ENCODE measurements at places on chromosomes 6 and 20. TPM values are rescaled to one million over a fixed set of nuclear protein-coding genes. Genes with fewer than 3 reads are reported as not detected.
A peak's percentile ranks its signal among the peaks of the same experiment; 100 is the strongest.

The PPP1R11 gene
- 46.3 TPM for total RNA-seq

The MYH7B gene
- not detected for total RNA-seq

DNA sequence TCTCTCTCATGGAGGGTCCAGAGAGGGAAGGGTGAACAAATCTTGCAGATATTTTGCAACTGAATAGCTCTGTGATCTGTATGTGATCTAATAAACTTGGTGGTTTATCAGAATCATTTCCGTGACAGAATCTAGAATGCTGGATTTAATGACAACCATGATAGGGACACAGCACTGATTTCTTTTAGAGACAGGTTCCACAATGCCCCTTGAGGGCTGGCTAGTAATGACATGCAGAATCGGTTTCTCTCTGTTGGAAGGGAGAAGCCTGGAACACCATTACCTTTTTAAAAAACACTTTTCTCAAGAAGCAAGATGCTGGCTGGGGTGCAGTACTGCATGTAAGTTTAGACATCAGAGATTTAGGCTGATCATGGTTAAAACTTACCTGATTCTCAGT lies 313.4 kb downstream of the CDH26 start:
- no peak for ATAC-seq

GRCh38 chr6:44123544-44123943 lies 3.7 kb downstream of the MRPL14 start:
- ATAC-seq: no peak

GRCh38 chr6:167094820-167095637 lies 27.9 kb upstream of the CCR6 start:
- peak; percentile 58 for ATAC-seq

GRCh38 chr20:63497946-63498935 lies 642 bp downstream of the EEF1A2 start:
- ATAC-seq: peak; percentile 28
